ENCODE measurements at places on chromosomes 4 and X. TPM values are rescaled to one million over a fixed set of nuclear protein-coding genes. Genes with fewer than 3 reads are reported as not detected.

GRCh38 chr4:4254199-4254598 is 6.2 kb upstream of the TMEM128 start:
- no peak for DNase-seq

- no peak for DNase-seq
Measured at GRCh38 chr4:13137390-13137789, 346.8 kb downstream of the RAB28 start.

HHIP gene
- total RNA-seq = not detected

DNA sequence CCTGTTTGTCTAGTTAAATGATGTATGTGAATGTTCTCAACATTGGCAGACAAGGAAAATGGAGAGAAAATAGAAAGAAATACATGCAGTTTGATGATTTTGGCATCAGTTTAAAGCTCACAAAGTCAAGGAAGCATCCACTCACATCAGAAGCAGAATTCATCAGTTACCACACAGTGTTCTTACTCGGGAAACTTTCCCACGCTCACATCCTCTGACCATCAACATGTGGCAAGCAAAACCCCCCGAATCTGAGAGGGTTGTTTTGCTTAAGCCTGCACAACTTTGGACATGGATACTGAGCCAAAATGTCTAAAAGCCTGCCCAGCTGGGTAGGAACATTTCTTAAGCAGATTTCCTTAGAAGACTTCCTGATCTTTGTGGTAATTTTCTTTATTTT is 407.6 kb downstream of the ANKRD50 start:
- DNase-seq = no peak

MAGEA4 gene
- not detected for total RNA-seq

- no peak for DNase-seq
Measured at GRCh38 chr4:90103991-90104390, 23.2 kb upstream of the CCSER1 start.

APLN gene
- total RNA-seq = 0.11 TPM

DNA sequence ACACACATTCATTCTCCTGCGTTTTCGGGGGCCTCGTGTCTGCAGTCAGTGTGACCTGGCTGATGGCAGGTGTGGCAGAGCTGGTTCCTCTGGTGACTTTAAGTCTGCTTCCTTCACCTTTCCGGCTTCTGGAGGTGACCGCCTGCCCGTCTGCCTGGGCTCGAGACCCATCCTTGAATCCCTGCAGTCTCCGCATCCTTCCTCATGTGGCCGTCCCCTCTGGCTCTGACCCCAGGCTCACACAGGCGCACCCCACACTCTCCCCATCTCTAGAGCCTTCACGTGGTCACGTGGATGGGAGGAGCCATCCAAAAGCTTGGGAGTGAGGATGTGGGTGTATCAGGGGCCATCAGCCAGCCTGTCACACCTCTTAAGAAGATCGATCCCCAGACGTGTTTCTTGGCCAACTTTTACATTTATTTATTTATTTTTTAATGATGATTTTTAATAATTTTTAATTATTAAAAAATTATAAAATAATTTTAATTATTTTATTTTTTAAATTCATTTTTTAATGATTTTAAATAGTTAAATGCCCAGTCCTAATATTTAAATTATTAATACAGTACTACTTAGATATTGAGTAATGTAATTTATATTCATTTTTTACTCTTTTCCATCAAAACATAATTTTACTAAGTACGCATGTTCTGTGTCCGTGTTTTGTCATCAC is 20.9 kb downstream of the RGS12 start:
- no peak for DNase-seq

DNA sequence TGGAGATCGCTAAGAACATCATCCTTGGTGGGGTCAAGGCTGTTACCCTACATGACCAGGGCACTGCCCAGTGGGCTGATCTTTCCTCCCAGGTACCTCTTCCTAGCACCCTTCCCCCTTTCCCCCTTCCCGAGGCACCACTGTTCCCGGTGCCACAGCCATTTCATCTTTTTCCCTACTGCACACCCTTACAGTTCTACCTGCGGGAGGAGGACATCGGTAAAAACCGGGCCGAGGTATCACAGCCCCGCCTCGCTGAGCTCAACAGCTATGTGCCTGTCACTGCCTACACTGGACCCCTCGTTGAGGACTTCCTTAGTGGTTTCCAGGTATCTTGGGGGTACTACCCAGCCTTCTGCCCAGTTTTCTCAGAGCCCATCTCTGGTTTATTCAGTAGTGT is 5.7 kb downstream of the UBA1 start:
- DNase-seq = no peak

DNA sequence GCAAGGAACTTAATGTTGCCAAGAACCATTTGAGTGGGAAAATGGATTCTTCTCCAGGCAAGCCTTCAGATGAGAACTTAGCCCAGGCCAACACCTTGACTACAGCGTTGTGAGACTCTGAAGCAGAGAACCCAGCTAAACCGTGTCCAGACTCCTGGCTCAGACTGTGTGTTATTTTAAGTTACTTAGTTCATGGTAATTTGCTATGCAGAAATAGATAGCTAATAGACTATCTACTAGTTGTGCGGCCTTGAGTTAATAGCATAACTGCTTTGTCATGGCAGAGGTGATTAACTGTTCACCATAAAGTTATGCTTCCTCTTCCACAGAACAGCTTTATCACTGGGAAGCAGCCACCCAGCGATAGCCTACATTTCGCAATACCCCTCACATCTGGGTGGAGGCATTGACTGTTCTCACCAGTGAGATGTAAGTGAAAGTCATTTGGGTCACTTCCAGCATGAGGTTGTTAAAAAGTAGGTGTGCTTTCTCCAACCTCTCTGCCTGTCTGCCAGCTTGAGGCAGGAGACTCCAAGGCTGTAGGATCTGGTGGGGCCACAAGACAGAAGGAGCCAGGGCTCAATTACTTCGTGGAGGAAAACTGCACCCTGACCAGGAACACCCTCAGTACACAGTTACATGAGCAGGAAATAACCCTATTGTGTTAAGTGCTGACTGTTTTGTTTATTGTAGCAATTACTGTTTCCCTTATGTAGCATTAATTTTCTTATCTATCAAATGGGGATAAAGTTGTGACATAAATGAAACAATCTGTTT is 94.2 kb downstream of the GPAT3 start:
- DNase-seq = no peak

GRCh38 chr4:21890231-21890630 is 58.3 kb downstream of the KCNIP4 start:
- DNase-seq = no peak

TMSB4X gene
- 3,415 TPM for total RNA-seq

DNA sequence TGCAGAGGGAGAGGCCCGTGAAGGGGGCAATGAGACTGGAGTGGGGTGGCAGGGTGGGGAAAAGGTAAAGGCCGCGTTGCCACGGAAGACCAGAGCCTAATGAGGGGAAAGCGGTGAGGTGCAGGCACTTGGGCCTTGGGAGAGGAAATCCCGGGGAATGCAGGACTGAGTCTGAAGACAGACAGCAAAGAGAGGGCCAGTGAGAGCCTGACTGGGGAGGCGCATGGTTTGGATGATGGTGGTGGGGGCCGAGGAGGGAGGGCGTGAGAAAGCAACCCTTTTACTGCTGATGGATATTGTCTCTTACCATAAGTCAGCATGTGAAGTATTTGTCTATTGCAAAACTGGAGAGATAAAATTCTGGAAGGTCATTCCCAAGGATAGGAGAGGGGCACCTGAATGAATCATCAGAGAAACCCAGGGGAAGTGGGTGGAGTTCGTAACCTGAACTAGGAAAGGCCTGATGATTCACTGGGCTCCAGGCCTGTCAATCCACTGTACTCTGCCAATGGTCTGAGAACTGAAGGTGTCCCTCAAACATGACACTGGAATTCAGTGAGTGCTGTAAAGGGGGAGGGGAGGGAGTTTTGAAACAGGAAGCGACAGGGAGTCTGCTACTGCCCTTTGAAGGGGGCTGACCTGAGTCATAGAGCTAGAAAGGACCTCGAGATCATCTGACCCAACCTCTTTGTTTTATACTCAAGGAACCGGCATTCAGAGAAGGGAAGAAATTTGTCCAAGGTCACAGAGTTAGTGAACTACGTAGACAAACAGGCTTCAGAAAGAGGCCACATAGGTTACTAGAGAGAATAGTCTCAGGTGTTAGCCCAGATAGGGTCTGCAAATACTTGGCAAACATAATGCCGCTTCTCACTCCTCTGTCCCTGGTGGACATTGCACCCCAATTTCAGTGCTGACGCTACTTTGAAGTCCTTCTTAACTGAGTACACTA is 52.2 kb downstream of the NALF2 start:
- no peak for DNase-seq

Measured in CD8-positive, alpha-beta memory T cell (primary cell).